ENCODE measurements at places on chromosomes 1 and 21.

DNA sequence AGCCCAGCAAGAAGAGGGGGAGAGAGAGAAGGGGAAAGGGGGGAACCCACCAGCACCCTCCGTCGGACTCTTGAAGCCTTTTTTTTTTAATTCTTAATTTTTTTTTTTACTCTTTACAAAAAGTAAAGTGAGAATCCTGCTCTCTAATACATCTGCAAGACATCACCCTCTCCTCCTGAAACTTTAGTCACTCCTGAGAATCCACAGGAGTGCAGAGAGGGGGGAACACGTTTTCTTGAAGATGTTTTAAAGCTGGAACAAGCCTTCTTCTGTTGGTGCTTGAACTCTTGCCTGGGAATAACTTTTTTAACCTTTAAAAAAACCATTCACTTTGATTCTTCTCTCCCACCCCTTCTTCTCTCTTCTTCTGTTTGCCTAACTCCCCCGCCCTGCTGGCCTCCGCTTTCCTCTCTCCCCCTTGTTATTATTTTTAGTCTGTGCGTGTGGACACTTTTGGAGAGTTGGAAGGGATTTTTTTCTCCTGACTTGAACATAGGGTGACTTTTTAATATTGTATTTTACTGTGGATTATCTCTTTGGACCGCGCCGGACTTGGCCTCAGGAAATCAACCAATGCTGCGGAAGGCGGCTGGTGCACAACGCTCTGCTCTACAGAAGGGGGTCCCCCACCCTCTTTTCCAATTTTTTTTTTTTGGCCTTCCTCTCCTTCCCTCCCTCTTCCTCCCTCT, 383 bp upstream of the PRRX1 start:
- DNase-seq, result no peak

- DNase-seq, result no peak
Measured at GRCh38 chr1:70327306-70328076, 27.0 kb downstream of the ANKRD13C start.

DNA sequence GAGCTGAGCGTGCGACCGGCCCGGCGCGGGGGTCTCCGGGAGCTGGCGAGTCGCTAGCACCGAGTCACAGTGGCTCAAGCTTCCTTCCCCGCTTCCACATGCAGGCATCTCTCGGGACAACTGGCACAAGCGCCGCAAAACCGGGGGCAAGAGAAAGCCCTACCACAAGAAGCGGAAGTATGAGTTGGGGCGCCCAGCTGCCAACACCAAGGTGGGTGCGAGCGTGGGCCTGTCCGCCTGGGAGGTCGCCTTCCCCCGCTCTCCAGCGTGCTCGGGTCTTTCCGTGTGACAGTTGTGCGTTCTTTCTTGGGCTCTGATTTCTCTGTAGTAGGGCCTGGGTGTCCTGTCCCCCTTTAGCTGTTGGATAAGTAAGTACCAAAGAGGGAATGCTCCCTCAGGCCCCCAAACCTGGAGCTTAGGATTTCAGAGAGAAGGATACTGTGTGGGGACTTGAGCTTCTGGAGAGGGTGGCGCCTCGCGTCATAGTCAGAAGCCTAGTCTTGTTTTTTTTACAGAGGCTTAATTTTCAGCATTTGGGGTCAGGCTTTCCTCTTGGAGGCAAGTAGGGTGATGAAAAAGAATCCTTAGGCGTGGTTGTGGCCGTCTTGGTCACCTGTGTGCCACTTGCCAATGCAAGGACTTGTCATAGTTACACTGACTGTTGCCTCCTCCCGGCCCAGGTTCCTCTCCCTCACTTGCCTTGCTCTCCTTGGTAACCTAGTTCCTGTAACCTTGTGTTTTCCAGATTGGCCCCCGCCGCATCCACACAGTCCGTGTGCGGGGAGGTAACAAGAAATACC, 790 bp downstream of the RPS8 start:
- no peak for DNase-seq

GRCh38 chr1:115677182-115677555, 35.4 kb downstream of the VANGL1 start:
- no peak for DNase-seq

- DNase-seq, result no peak
Measured at GRCh38 chr1:68173283-68173935, 58.9 kb downstream of the WLS start.

DNA sequence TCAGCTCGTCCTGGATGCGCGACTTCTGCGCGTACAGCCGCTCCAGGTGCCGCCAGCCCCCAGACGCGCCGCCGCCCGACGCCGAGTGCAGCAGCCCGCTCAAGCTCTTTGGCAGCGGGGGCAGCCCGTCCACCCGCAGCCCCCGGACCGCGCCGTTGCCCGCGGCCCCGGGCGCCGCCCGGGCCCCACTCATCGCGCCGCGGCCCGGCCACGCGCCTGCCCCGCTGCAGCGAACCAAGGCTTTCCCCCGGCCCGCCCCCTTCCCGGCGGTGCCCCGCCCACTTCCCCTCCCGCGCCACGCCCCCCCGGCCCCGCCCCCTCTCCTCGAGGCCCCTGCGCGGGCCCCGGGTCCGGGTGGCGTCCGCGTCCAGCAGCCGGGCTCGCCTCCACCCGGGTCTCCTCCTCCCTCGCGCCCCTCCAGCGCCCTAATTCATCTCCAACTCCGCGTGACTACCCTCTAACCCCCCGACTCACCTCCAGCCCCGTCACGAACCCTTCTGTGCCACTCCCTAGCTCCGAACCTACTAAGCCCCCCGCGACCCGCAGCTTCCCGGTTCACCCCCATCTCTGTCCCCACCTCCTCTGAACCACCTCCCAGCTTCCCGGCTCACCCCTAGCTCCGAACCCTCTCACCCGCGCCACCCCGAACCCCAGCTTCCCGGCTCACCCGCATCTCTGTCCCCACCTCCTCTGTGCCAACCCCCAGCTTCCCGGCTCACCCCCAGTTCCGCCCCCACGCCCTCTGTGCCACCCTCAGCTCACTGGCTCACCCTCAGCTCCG, at the start of gene FAM89A:
TSS of gene FAM89A (minus strand) at position 236 of the 781 bp plus-strand sequence. CDS start at position 193, 43 bp downstream.
- no peak for DNase-seq

GRCh38 chr21:33008333-33009051, 17.2 kb upstream of the OLIG2 start:
- no peak for DNase-seq

DNA sequence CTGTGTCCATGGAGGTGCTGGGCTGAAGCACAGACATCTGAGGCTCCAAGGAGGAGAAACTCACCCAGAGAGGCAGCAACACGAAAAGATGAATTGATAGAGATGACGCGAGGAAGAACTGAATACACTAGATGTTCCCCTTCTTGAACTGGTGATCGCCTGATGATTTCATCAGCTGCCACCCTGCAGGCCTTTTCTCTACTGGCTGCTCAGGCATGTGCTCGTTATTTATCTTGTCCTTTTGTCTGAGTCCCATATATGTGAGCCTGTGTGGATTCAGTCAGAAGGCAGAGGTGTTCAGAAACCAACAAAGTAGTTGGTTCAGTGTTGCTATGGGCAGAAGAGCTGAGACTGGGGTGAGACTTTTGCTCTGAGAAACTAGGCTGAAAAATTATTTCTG, 104.2 kb downstream of the SPATA46 start:
- no peak for DNase-seq

GRCh38 chr1:115412286-115412685, 74.2 kb upstream of the NGF start:
- DNase-seq, result no peak

- no peak for DNase-seq
Measured at GRCh38 chr1:187129132-187129531, 300.4 kb downstream of the PLA2G4A start.

- no peak for DNase-seq
Measured at GRCh38 chr1:171784784-171785183, 3.3 kb downstream of the METTL13 start.

DNA sequence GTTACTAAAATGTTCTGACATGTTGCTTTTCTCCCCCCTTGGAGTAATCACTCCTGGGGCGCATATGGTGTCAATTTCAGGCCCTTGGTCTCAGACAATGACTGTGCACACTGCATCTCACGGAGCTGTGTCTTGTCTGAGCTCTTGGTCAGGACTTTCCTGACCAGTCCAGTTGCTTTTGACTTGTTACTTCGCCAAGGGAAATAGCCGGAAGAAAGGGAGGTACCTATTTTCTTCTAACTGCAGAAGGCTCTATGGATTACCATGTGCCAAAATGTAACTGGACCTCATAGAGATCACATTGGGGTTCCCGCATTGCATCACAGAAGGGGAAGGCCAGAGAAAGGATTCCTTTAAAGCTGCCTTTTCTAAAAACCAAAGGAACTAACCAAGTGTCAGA, 68.6 kb downstream of the SPAG17 start:
- DNase-seq, result no peak

GRCh38 chr1:173355281-173356031, 121.7 kb upstream of the PRDX6 start:
- DNase-seq, result no peak

- no peak for DNase-seq
Measured at GRCh38 chr1:88149686-88150085, 534.4 kb upstream of the PKN2 start.

GRCh38 chr1:204758601-204759000, 73.1 kb upstream of the LRRN2 start:
- no peak for DNase-seq

GRCh38 chr1:180533266-180533987, 25.3 kb upstream of the OVAAL start:
- DNase-seq, result no peak

DNA sequence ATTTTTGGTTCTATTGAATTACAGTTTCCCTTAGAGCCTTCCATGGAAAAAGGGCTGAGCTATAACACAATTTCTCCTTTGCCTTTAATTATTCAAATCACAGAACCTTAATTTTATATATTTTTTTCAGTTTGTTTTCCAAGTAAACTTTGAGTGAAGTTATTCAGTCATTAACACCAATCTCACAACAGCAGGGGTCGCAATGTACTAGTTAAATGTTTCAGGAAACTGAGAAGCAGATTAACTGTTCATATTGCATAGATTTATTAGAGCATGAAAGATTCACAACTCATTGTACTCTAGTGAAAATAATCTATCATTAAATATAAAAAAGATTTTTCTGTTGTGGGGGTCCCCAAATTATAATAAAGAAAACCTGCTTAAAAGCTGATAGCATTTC, 64.1 kb downstream of the KIFAP3 start:
- no peak for DNase-seq

DNA sequence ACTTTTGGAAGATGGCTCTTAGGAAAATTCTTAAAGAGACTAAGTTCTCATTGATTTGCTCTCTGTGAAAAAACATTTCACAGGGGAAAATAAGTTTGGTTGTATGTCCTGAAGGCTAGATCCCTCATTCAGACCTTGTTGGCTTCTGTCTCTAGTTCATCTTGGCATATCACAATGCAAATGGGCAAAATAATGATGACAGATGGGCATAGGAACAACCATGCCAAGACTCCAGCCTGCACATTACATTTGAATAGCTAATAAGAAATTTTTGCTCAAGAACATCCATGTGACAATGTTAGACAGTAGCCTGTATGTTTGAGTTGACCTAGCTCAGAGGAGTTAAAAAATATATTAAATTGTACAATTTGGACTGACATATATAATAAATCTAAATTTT, 292.9 kb downstream of the PLA2G4A start:
- DNase-seq, result no peak

DNA sequence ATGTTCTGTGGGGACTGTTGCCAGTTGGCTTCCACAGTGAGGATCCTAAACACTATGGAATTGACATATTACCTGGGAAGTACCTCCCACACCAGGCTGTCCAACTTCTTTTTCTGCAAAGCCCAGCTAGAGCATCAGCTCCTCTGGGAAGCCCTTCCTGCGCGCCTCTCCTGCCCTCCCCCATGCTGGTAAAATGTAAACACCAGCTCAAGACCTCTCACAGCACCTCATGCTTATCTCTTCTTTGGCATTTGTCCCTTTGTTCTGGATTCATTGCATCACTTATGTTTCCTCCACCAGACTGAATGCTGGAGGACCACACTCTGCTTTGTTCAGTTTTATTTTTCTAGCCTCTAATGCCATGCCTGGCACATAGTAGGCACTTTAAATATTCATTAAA, 172.1 kb downstream of the HHAT start:
- no peak for DNase-seq

DNA sequence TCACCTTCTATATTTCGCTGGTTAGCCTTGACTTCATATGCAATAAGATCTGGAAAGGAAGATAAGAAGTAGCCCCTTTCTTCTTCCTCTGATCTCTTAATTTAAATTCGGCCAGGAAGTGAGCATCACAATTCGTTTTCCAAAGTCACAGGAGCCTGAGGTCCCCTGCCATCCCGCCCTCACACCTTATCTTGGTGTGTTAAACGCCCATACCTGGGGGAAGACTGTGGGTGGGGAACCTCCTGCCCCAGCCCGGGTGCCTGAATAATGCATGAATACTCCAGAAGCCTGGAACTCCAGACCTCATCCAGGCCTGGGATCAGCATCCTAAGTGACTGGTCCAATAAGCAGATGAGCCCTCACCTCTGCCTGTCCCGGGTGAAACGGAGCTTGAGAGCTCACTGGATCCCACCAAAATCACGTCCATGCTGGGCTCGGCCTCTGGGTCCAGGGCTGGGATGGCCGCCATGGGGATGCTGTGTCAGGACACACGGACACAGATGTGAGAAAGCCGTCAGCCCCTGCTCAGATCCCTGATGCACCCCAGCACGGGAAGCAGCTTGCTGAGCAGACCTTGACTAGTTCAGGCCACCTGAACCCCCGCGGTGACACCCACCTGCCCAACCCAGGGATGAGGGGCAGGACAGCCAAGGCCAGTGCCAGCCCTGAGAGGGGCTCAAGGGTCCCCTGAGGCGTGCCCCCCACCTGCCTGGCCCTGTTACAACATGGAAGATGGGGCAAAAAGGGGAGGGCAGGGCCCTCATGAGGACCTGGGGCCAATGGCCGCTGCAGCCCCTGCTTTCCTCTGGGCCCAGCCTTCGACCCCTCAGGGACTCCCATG, 686 bp downstream of the DNMT3L start:
- DNase-seq, result no peak

GRCh38 chr21:40120940-40121575, 253.8 kb downstream of the PCP4 start:
- no peak for DNase-seq

DNA sequence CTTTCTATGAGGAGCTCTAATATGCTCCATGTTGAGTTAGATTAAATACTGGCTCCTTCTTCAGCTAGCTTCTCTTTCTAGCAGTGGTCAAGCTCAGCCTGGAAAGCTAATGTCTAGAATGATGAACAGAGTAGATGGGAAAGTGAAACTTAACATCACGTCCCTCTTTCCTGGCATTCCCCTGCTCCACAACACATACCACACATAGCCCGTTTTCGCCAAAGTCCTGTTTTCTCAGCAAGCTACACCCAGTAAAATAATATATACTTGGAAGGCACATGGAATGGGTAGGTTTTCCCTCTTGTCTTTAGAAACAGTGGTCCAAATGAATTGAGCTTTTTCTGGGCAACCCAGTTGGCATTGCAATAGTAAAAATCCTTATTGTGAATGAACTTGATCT, 3.8 kb downstream of the KRTAP27-1 start:
- no peak for DNase-seq

GRCh38 chr1:10716840-10717239, 79.6 kb downstream of the CASZ1 start:
- DNase-seq, result no peak

GRCh38 chr1:25781130-25781433, 18.9 kb upstream of the SELENON start:
- no peak for DNase-seq

DNA sequence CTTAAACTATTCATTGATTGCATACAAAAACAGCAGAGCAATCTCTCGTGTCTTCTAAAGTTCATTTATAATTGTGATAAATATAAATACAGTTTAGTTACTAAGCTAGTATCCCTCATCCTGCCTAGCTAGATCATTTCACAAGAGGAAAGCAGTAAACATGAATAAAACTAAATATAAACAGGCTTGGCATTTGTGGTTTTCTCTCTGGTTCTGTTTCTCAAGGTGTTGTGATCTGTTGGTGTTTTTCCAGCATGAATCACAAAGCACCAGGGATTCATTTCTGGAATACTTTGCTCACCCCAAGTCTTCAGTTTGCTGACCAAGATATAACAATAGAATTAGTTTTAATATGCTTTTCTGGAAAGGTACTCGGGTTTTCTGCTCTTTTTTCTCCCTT, 32.7 kb upstream of the GLIS1 start:
- no peak for DNase-seq

Measured in cortex of kidney (tissue), 1 donor.